Frontal cortex (tissue), 4 donors: ENCODE measurements at places on chromosomes 1 and 21. TPM values are rescaled to one million over a fixed set of nuclear protein-coding genes. Genes with fewer than 3 reads are reported as not detected.

GRCh38 chr1:39420493-39420892 lies 70.9 kb upstream of the BMP8A start:
- DNase-seq, result no peak

DNA sequence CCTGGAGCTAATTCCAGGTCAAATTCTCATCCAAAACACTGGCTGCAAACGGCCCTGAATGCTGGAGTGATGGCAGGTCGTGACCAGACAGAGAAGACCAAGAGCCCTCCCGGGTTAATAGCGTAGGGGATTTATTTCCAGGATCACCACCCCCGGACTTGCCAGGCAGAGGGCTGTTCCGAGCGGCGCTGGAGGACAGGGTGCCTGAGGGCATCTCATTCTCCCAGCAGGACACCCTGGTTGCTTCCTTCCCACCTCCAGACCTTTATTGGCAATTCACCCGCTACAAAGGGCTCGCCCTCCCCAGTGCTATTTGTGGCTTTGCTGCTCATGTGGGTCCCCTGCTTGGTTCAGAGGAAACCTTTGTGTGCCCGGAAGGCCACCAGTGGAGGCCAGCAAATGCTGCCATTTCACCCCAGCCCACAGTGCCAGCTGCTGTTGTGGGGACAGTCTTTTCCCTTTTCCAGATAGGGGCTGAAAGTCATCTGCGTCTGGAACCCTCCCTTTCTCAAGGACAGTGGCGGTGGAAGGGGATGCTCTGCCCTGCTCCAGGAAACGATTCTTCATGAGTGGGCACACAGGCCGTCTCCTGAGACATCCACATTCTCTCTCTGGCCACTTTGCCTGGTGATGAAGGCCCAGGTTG lies 19.0 kb upstream of the C1orf174 start:
- no peak for DNase-seq

DNA sequence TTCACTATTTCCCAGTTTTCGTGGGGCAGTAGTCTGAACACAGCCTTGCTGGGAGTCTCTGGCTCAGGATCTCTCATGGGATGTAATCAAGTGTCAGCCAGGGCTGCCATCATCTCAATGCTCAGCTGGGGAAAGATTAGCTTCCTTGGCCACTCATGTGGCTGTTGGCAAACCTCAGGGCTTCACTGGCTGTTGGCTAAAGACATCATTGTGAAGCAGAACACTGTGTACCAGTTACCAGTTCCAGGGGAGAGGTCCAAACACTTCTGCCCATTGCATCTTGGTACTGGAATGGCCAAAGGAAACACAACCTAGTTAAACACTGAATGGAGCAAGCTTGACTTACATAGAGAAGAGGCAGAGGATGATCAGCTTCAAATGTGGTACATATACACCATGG lies 33.7 kb downstream of the AADACL4 start:
- no peak for DNase-seq

DNA sequence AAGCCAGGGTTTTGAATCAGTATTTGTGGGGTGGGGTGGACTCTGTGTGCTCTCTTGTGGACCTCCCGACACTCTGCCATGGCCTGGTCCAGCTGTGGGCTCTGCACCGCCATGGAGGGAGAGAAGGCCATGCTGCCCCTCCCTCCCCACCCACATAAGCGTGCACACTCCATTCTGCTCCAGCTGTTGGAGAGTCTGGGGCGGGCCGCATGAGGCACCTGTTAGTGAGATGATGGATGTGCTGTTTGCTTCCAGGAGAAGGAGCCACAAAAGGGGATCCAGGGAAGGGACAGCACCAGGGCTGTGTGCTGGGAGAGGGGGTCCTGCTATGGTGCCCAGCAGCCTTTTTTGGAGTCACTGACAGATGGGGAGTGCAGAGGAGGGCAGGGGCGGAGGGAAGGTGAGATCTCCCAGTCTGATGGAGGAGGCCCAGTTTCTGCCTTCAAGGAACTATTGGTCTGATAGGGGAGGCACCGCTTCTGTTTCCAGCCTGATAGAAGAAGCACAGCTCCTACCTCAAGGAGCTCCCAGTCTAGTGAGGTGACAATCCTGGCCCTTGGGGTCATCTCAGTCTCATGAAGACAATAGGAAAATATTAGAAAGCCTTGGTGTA lies 101.5 kb downstream of the ACTL8 start:
- DNase-seq, result no peak

- DNase-seq, result no peak
Observed at GRCh38 chr1:145828367-145829026, 4.5 kb downstream of the POLR3C start.

DNA sequence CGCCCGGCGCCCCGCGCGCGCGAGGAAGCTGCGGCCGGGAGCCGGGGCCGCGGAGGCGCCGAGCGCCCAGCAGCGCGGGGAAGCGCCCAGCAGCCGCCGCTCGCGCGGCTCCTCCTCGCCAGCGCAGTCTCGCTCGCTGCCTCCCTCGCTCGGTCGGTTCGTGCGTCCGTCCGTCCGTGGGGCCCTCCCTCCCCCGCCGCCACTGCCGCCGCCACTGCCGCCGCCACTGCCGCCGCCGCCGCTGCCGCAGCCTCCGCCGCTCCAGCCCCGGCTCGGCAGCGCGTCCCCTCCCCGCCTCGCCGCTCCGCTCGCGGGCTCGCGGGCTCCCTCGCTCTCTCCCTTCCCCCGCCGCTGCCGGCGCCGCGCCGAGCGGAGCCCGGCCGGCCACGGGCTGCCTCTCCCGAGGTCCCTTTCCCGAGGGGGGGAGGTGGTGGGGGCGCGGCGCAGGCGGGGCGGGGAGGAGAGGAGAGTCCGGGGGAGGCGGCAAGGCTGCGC lies at the start of gene KCND3:
TSS of gene KCND3 (minus strand) at position 138 of the 495 bp plus-strand sequence.
- DNase-seq, result peak; percentile 68

DNA sequence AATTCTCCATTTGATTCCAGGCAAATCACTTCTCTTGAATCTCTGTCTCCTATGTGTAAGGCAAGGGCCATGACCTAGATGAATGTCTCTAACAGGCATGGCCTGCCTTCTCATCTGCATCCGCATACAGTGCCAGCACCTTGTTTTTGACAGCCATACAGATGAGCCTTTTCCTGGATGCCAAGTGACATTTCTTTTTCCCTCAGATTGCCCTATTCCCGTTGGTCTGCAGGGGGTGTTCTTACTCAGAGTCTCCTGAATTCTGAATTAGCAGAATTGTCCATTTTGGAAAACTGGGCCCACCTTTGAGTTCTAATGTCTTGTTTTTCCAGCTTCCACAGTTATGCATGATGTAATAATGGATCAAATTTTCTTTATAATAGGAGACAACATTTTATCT lies 88.0 kb upstream of the ADAR start:
- no peak for DNase-seq

DNA sequence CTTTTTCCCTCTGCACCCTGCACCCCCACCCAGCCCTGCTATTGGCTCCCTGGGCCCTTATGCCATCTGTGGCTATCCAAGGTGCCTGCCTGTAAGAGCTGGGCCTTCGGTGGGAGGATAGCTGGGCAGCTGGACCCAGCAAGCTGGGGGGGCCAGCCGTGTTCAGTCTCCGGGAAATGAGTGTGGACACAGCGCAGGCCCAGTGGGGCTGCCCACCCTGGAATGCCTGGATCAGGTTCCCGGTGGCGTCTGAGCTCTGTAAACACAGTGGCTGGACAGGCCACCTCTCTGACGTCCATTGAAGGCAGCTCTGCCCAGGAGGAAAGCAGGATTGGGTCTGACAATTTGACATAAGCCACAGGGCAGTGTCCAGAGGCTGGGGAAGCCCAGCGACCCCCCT lies 127.8 kb downstream of the FOXD2 start:
- DNase-seq, result no peak

- no peak for DNase-seq
Observed at GRCh38 chr1:174726167-174726879, 273.4 kb upstream of the CACYBP start.

DNA sequence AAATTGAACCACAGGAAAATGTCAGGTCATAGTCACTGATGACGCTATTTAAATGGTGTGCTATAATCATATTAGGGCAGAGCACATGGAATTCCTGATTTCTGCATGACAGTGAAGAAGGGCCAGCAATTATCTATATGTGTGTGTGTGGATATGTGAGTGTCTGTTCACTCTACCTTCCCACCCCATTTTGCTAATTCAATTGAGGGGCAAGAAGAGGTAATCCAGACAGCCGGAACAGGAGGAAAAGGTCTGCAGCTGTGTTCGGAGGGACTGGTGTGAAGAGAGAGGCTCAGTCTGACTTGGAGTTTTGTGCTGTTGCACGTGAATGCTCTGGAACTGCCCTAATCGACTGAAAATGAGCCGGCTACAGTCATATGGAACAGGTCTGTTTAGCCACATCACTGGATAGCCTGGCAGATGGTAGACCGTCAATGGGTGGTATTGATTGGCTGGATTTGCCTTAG lies 5.1 kb upstream of the ELAVL4 start:
- DNase-seq, result no peak

DNA sequence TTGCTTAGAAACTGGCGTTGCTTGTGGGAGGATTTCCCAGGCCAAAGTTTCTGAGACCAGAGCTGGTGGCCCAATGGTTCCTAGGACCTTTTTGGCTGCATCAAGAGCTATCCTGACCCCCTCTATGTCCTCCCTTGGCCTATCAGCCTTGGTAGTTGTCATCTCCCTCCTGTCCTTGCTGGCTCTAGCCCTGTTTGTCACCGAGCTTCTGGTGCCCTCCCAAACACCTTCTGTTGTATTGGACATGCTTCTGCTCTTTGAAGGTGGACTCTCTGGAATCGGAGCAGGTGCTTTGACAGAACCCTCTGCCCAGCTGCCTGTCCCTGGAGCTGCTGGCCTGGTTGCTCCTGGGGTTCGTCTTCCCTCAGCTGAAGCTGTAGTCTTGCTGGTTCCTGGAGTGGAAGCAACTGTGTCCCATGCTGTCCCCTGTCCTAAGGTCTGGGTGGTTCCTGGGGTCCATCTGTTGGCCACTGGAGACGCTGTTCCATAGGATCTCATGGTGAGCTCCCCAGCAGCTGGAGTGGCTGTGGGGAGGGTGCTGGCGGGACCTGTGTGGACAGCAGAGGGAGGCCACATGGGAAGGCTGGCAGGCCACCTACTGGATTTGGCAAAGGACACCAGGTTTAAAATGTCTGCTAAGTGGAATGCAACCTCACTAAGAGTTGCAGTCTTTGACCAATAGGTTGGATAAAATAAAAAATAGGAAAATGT lies 9.4 kb downstream of the FCAMR start:
- no peak for DNase-seq

- no peak for DNase-seq
Observed at GRCh38 chr1:228058172-228058948, 24.1 kb upstream of the ARF1 start.

DNA sequence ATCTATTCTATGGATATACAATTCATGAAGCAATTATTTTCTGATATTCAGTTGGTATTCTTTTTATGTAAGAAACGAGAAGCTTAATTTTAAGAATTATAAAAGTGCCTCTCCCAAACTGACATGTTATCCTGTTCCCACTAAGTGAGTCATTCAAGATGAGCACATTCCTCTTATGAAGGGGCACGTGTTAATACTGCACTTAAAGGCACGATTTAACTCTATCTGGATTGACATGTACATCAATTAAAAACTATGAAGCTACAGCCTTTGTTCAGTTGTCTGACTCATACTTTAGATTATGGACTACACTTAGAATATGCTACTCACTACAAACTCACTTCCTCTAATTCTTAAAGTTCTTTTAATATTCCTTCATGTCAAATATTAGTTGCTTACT lies 111.6 kb downstream of the CYYR1 start:
- no peak for DNase-seq

DNA sequence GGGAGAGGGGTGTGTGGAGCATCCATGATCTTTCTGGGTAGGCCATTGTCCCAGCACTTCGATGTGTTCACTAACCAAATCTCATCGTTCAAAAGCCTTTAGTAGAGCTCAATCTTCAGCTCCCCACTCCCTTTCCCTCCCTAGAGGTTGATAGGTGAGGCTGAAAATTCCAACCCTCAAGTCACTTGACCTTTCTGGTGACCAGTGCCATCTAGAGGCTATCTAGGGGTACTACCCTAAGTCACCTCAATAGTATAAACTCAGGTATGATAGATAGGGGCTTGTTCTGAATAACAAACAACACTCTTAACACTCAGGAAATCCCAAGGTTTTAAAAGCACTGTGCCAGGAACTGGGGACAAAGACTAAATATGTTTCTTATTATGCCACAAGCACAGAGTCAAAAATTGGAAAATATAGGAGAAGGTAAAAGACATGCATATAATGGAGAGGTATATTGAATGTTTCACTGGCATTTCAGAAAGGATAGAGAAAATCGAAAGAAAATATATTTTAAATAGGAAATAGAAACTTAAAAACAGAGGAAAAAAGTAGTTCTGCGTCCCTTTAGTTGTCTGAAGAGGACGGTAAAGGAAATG lies 42.9 kb upstream of the CD53 start:
- DNase-seq, result no peak

GRCh38 chr1:119829625-119830024 lies 18.4 kb upstream of the REG4 start:
- no peak for DNase-seq

- no peak for DNase-seq
Observed at GRCh38 chr1:192376374-192376773, 59.6 kb downstream of the RGS21 start.

The AMIGO1 gene
- 8.2 TPM for total RNA-seq

The SLC44A3 gene
- 1.2 TPM for total RNA-seq

The CCDC18 gene
- 12.2 TPM for total RNA-seq

The COL11A1 gene
- total RNA-seq, result 20.0 TPM
